ENCODE measurements at places on chromosomes 7 and 10.
A peak's percentile ranks its signal among the peaks of the same experiment; 100 is the strongest.

DNA sequence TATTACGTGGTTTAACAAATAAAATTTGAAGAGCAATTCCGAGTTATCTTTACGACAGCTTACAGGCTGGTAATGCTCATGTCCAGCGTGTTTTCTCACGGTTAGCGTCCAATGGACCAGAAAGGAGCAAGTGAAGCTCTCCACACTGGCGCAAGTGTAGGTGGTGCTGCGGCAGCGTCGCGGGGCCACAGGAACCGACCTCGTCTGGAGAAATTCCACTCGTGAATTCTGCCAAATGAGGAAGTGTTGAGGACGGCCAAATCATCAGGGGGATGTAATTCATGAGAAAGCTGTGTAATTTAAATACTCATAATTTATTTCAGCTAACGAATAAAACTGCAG lies 350 bp upstream of the ZNF37A start:
- no peak for DNase-seq

DNA sequence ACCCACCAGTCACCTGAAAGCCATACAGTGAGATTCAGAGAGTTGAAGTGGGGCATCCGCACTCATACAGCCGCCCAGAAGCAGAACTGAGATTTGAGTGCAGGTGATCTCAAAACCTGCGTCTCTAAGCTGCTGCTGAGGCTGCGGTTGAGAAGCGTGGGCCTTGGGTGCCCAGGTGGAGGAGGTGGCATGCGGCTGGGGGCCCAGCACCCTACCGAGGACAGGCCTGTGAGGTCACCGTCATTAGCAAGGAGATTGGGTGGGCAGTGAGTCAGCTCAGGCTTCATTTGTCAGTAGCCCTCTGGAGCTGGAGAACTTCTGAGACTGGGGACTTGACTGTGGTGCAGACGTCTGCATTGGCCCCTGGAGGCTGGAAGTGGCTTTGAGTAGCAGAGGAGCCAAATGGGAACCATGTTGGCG lies 29.8 kb downstream of the ZMIZ1 start:
- DNase-seq = no peak

DNA sequence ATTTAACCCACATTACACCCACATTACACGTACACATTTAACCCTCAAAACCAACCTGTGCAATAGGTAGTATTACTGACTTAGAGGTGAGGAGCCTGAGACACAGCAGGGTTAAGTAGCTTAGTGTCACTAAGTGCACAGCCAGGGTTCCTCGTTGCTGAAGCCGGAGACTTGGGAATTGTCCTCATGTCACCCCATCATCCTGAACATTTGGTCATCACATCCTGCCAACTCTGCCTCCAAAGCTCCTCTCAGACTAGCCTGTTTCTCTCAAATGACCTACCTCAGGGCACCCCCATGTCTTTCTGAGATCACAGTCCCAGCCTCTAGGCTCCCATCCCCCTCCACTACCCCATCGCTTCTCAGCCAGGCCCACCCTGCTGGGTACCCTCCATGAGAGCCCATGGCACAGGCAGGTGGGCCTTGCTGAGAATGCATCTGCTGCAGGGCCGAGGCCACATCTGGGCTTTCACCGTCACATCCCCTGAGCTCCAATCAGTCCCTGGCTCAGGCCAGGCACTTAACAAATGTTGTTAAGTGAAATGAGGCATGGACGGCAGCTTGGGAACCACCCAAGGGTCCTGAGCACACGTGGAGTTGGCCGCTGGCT lies 21.1 kb upstream of the PCBD1 start:
- DNase-seq = no peak

DNA sequence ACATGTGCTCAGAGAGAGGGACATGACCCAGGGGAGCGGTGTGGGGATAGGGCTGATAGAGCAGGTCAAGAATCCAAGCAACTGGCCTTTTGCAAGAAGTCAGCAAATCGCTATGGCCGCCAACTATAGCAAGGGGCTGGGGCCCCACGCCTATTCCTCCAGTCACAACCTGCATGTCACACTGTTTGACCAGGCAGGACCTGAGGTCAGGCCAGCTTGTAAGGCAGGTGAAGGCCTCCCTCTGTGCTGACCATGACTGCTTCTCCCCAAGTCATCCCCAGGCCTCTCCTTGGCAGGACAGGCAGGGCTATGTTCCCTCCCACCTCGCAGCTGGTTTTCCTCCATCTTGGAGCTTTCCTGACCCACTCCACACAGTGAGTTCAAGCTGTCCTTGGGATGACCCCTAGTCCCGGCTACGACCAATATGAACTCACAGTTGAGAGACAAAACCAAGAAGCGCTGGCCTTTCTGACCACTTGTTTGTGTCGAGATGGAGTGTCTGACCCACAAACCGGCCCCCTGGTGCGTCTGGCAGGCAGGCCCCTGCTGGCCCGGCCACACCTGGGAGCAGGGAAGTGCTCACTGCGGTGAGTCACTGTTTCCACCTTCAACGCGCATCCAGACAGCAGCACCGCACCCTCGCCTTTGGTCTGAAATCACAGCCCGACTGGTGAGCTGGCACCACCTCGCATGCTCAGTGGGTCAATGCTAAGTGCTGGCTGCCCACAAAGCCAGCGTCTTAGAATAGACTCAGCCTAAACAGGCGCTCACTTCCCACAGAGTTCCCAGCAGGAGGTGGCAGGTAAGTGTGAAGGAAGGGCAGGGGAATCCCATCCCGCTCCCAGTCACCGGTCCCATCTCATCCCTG lies 81.4 kb downstream of the VWA2 start:
- DNase-seq = no peak

GRCh38 chr7:132295175-132295574 lies 281.1 kb downstream of the PLXNA4 start:
- DNase-seq = no peak

- no peak for DNase-seq
Observed at GRCh38 chr10:61754587-61755550, 92.1 kb downstream of the CABCOCO1 start.

DNA sequence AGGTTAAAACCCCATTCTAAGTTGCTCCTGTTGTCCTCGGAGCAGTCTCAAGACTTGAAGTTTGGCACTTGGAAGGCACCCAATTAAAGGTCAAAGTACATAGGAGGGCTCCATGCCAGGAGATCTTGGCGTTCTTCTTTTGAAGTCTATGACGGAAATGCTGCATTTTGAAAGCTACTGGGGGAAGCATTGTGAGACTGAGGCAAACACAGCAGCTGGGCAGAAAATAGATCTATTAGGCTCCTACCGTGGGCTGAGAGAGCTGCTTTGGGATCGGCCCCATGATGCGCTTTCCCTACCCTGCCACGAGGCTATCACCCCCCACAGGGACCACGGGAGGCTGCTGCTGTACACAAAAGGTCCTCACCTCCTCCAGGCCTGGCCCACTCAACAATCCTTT lies 20.0 kb downstream of the KIAA1549 start:
- DNase-seq = no peak

DNA sequence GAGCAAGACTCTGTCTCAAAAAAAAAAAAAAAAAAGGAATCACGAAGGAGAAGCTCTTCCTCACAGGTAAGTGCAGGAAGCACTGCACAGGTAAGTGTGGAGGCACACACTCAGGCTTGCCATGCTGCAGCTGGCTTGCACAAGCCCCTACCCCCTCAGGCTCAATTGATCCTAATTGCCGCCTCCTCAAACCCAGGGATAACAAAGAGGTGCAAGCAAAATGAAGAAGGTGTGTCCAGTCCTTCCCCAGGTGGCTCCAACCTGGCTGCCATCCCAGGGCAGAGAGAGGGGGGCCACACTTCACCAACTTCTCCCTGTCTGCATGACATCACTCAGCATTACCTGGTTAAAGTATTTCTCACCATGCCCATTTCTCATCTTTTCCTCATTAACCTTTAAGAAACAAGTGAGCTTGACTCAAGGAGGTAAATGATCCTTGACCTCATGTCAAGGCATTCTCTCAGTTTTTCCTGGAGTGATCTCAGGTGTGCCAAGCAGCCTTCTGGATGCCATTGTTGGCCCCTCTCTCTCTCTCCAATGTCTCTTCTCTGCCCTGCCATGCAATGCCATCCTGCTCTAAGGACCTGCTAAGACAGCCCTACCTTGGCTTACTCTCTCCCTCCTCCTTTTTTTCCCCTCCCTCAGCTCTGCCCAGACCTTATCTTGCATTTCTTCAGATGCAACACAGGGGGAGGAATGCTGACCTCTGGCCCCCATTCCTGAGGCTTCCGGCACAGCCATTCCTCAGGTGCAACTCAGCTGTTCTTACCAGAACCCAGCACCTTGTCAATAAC lies 13.0 kb upstream of the TRPV6 start:
- no peak for DNase-seq

DNA sequence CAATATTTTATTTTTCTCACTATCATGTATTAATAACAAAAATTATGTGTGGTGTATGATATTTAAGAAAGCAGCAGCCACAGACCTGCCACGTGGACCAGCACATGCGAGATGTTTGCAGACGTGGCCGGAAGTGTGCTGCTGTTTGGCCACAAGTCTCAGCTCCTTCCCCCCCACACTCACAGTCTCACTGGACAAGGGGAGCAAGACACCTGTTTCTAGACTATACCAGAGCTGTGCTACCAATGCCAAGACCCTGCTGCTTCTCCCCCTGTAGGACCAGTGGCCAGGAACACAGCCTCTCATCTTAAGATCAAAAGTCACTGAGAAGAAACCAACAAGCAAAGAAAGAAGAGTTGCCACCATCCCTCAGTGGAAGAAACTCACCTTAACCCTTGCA lies 258.9 kb upstream of the PPP2R2D start:
- DNase-seq = no peak

DNA sequence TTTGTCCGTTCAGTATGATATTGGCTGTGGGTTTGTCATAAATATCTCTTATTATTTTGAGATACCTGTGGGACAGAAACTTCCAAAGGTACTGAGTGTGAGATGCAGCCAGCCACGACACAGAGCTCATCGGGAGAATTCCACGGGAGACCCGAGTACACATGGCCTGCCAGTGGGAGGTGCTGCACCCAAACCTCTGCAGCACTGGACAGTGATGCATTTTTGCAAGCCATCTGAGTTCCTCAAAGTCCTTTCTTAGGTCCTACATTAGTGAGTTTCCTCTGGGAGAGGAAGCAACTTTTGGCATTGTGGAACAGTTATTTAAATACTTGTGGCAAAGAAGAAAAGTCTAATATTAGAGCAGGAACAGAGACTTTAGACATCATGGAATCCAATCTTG lies 77.5 kb downstream of the ARID5B start:
- no peak for DNase-seq

DNA sequence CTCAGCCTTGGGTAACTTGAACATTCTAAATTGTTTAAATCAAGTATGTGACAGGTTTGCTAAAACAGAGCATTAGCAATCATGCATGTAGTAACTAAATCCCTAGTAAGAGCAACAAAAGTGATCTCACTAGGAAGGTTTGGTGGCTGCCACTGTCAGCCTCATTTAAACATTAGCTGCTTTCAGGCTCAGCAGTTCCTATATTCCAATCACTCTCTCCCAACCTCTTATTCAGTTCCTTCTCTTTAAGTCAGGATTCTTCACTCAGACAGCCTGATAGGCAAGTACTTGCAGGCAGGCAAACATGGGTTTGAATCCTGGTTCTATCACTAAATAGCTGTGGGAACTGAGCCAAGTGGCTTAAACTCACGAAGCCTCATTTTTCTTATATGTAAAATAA lies 3.6 kb downstream of the CREB3L2 start:
- DNase-seq = no peak

GRCh38 chr7:126959649-126960048 lies 293.1 kb downstream of the GRM8 start:
- DNase-seq = no peak

DNA sequence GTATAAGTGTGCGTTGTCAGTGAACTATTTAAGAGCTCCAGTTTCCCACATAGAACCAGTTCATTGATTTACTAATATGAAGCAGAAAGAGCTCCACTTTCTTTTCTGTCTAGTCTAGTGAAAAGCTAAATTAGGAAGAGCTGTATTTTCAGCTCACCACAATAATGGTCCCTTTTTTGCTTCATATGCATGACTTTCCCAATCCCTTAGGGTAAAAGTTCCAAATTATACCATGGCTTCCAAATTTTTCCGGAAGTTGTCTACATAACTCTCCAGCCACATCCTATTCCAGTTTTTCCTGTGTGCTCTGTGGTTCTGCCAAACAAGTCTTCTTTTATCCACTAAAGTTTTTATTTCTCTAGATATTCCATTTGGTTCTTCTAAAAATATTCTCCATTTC lies 685.2 kb downstream of the REEP3 start:
- no peak for DNase-seq

DNA sequence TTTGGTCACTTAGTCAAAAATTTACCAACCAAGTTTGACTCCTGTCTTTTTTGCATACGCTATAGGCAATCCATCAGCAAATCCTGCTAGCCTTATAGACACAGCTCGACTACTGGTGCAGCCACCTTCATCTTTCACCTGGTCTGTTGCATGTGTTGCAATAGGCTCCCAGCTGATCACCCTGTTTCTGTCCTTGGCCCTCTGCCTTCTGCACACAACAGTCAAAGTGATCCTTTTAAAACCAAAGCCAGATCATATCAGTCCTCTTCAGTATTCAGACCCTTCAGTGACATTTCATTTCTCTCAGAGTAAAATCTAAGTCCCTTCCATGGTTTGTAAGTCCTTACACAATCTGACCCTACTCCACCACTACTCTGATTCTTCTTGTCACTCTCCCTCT lies 10.9 kb upstream of the CDK6 start:
- DNase-seq = no peak

DNA sequence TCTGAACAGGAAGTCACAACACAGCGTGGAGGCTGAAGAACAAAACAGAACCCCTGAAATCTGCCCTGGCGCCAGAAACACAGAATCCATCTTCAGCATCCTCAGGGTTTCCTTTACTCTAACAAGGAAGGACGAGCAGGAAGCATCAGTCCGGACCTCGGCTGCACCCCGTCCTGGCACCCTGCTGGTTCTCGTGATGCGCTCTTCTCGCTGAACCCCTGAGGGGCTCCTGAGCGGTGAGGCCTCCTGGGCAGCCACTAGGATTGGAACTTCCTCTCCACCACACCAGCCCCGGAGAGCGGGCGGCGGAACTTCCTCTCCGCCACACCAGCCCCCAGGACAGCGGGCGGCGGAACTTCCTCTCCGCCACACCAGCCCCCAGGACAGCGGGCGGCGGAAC lies 461.9 kb downstream of the PTPRN2 start:
- no peak for DNase-seq

- DNase-seq = peak; percentile 42
Observed at GRCh38 chr7:134789967-134790685, 10.7 kb downstream of the CALD1 start.

GRCh38 chr7:85290269-85290668 lies 103.4 kb upstream of the SEMA3D start:
- DNase-seq = no peak

DNA sequence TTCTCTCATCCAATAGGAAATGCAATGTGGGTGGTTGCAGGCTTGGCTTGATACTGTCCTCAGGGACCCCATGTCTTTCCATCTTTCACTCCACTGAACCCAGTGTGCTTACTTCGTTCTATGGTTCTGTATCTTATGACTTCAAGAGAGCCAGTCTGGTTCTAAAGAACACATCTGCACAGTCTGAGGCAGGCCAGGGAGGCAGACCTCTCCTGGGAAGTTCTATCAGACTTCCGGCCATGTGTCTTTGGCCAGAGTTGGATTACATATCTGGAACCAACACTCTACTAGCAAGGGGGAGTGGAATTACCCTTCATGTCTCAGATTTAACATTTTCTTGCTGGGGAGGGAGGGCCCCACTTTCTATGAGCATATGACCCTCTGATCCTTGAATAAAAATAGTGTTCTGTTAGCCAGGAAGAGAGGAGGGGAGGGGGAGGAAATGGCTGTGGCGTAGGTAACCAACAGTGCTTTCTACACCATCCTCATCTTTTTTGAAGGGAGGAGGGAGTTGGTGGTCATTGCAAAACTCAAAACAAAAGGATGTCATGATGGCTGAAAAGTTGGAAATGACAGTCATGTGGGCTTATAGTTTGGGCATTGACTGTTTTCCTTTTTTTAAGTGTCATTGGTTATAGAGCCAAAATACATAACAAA lies 370.2 kb downstream of the GATA3 start:
- DNase-seq = no peak

GRCh38 chr10:95208702-95209391 lies 14.8 kb downstream of the ACSM6 start:
- peak; percentile 51 for DNase-seq
